Neuronal stem cell (in vitro differentiated cells): ENCODE measurements at places on chromosomes 2 and 18.

DNA sequence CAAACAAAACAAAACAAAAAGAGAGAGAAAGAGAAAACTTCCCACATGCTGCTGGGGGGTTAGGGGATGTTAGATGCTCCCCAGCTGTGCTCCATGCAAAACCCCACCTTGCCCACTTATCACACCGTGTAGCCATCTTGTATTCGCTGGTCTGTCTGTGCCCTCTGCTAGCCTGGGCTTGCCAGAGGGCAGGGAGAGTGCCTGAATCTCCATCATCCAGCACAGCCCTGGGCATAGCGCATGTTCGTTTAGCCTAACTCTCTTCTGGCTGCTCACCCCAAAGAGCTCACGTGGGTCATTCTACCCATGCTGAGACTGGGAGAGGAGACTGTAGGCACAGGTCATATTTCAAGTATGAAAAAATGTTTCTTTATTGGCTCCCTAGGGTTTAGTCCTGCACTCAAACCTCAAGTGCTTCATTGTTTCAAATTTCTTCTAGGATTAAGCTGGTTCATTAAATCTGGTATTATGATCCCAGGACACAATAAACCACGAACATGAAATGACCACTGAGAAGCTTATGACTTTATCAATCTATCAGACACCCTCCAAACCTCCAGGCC, 100.5 kb downstream of the KCNF1 start:
- DNase-seq = no peak

DNA sequence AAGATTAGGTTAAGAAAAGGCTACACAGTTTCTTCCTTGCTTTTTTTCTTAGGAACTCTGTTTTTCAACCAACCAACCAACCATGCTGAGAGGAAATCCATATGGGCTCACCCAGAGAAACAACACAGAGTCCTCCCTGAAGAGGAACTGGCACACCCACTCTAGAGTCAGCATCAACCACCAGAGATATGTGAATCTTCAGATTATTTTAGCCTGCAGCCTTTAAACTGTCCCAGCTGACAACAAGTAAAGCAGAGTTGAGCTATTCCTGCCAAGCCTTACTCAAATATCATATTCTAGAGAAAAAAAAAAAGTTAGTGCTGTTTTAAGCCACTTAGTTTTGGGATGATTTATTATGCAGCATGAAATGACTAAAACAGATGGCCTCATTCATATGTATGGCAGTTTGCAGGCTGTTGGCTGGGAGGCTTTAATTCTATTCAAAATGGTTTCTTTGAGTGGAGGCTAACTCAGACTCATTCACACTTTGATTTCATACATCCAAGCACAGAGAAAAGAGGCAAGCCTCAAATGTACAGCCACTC, 1637.7 kb upstream of the LRRTM1 start:
- no peak for DNase-seq

DNA sequence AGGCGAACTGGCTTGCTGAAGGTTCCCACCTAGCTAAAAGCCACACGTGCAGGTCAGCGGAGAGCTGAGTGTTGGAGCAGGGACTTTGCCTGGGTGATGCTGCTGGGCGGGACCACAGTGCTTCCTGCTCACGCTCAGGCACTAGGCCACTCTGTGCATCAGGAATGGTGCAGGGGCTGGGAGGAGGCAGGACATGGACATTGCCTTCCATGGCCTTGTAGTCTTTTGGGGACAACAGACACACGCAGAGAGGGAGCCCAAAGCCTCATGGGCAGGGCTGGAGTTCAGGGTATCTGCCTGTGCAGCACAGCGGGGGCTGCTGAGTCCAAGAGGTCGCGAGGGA, 207.2 kb downstream of the ZBTB7C start:
- no peak for DNase-seq

DNA sequence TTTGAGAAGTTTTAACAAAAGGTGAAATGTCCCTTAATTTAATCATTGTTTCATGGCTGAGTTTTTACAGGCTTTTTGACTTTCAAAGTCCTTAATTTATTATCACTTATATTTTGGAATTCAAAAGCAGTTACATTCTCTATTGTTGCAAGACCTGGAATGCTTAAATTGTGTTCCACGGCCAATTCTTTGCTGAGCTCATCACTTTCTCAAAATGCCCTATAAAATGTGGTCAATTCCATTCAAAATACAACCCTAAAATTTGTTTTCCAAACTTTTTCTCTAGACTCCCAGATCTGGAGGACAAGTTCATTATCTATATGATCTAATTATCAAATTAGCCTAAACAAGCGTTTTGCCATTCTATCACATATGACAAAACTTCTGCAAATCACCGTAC, 1051.2 kb downstream of the TDRD15 start:
- no peak for DNase-seq

GRCh38 chr2:205688417-205689200, 6.3 kb downstream of the NRP2 start:
- DNase-seq = no peak

- no peak for DNase-seq
Observed at GRCh38 chr18:76689646-76690264, 132.6 kb upstream of the ZNF236 start.
